Activated T-helper 1 cell treated with Interleukin-2 at 50 U/mL for 16 hours (primary cell): ENCODE measurements at places on chromosomes 3 and 15.

DNA sequence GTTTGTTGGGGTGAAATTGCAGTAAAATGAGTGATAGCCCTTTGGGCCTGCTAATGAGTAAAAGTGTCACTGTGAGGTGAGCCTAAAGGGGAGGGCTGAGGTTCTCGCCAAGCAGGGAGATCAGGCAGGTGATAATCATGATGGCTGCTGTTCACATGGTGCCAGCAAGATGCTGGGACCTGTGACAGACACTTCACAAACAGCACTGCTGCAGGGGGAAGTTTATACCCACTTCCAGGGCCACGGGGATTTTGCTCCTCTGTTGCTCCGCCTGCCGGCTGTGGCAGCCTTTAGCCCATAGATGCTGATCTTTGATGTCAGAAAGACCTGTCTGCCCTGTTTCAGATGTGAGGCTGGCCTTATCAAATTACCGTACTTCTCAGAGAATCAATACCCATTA, 96.7 kb downstream of the SV2B start:
- no peak for DNase-seq

GRCh38 chr3:127808197-127808596, 14.1 kb downstream of the MGLL start:
- no peak for DNase-seq

GRCh38 chr3:99878005-99878404, 60.3 kb downstream of the CMSS1 start:
- DNase-seq = no peak

GRCh38 chr3:150374975-150375374, 33.1 kb upstream of the TSC22D2 start:
- DNase-seq = no peak

GRCh38 chr3:88987776-88988175, 119.6 kb upstream of the EPHA3 start:
- DNase-seq = no peak

- no peak for DNase-seq
These were observed 35.1 kb upstream of the IGSF11 start for GRCh38 chr3:119069725-119070124.

DNA sequence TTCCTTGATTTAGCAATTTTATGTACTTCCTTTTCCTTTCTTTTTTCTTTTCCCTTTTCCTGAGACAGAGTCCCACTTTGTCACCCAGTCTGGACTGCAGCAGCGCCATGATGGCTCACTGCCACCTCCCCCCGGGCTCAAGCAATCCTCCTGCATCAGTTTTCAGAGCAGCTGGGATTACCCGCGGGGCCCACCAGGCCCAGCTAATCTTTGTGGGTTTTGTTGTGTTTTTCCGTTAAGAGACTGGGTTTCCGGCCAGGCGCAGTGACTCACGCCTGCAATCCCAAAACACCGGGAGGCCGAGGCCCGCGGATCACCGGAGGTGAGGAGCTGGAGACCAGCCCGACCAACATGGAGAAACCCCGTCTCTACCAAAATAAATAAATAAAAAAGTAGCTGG, 17.7 kb downstream of the GOLGA8S start:
- no peak for DNase-seq

DNA sequence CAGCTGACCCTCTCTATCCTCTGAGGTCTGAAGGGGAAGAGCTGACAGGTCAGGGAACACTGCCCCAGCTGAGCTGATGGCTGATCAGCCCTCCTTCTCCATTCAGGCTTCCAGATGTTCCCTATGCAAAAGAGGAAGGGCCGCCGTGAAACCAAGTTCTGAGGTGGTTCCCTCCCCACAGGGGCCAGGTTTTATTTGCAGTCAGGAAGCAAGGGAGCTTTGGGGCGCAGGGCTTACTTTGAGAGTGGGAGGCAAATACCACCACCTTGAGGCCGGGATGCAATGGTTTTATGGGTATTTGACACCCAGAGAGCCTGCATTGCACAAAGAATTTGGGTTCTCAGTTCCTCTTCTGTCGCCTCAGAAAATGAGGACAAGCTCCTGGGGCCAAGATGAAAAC, 186.9 kb downstream of the ARRDC4 start:
- DNase-seq = no peak
